ENCODE measurements at places on chromosomes 5 and 9. TPM values are rescaled to one million over a fixed set of nuclear protein-coding genes. Genes with fewer than 3 reads are reported as not detected.

DNA sequence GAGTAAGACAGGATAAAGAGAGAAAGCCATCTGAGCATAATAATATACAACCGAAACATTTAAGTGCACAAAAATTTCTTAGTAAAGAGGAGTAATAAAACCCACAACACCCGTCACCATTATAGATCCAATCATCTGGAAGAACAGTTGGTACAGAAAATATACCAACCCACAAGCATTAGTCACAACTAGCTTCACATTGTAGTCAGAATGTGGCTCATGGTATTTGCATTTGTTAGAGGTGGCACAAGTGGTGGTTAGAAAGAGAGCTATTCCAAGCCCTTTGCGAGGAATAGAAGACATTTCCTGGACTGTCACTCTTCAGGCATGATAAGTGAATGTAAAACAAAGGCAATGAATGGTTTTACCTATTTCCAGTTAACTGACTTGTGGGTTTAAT is 677.5 kb upstream of the ST8SIA4 start:
- DNase-seq: no peak

- no peak for DNase-seq
These were observed 238.7 kb upstream of the TRIM32 start for GRCh38 chr9:116448431-116448830.

Gene SLC46A2
- 0.21 TPM for polyA plus RNA-seq

DNA sequence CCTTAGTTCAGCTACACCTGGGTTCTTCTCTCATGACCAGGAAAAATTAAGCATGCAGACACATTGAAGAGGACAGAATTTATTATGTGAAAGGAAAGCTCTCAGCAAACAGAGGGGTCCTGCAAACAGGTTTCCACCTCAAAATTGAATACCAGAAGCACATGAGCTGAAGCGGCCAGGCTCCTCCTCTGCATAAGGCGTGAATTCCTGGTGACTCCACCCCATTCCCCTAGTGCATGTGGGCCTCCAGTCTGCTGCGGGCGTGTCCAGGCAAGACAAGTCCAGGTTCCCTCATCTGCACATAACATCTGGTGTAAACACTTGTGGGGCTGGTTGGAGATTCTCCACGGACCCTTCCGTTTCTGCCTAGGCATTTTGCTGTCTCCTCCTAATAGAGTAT is 1156.4 kb downstream of the FOXD4L5 start:
- DNase-seq: no peak

DNA sequence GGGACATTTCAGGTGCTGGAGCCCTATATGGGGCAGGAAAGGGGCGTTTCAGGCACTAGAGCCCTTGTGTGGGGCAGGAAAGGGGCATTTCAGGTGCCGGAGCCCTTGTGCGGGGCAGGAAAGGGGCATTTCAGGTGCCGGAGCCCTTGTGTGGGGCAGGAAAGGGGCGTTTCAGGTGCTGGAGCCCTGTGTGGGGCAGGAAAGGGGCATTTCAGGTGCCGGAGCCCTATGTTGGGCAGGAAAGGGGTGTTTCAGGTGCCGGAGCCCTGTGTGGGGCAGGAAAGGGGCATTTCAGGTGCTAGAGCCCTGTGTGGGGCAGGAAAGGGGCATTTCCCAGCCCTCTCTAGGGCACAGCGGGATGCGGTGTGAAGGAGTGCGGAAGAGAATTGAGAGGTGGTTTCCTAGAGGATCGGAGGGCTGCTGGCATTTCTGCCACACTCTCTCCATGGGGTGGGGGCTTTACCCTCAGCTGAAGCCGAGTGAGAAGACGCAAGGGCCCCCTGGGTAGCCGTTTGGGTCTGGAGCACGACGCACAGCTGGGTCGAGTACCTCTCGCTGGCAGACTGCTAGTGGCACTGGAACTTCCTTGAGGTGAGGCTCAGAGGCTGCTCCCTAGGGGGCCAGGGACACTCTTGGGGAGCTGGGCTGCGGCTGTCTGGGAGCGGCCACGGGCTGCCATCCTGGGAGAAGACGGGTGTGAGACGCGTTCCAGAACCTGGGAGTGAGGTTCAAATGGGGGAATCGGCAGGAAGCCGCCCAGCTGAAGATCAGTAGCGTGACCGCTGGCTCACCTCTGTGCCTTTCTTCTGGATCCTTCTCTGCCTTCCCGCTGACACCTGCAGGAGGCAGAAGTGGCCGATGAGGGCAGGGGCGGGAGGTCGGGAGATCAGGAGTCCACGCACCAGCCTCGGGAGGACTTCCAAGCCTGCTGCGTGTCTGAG is 122.6 kb upstream of the IRX4 start:
- no peak for DNase-seq

DNA sequence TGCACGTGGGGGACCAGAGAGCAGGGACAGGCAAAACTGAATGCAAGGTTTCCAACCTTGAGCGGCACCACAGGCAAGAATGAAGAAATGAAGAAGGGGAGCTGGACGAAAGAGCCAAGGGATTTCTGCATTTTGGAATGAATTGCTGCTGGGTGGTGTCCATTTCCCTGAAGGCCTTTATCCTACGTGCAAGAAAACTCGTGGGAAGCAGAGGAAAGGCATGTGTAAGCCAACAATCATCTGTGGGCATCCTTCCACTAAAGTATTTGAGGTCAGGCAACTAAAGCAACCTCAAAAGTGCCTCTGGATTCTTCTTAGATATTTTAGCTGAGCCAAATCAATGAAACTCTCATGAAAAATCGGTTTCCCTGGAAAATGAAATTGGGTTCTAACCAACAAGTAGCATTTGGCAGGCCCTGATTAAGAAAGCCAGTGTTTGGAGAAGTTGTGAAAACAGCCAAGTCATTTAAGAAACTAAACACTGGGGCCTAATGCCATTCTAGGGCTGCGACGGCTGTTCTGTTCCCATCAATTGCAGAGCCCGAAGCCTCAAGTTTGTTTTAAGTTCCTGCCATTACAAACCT is 4.7 kb upstream of the TGFBI start:
- no peak for DNase-seq

Gene BARHL1
- not detected for polyA plus RNA-seq

DNA sequence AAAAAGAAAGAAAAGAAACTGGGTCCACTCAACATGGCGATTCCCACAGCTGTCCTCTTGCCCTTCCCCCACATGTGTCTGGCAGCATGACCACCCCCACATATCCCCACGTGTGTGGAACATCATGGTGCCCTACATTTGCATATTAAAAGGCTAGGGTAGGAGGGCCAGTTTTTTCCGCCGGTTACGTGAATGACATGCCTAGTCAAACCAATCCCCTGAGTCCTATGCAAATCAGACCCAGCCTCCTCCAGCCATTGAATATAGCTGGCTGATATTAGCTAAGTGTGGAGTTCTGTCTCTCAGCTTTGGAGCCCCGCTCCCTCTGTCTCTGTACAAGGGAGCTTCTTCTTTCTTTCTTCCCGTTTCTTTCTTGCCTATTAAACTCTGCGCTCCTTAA is 33.0 kb upstream of the CCDC112 start:
- DNase-seq: no peak

Gene HOMER1
- 26.6 TPM for polyA plus RNA-seq

- no peak for DNase-seq
These were observed 12.9 kb upstream of the AJM1 start for GRCh38 chr9:136829412-136829811.

DNA sequence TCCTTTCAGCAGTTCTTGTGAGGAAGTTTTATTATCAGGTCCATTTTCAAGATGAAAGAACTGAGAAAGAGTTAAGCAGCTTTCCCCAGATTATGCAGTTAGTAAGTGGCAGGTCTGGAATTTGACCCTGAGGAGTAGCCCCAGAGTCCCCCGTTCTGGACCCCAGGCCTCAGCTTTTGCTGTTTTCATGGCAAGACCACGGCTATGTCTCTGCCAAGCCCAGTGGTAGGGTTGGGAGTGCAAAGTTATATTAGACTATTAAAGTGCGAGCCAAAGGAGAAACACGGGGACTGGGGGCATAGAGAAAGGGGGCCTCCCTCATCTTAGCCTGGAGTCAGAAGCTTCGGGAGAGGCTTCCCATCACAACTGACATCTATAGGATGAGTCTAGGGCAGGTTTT is 19.3 kb upstream of the ORM1 start:
- no peak for DNase-seq

Gene SGCD
- polyA plus RNA-seq: 6.0 TPM

DNA sequence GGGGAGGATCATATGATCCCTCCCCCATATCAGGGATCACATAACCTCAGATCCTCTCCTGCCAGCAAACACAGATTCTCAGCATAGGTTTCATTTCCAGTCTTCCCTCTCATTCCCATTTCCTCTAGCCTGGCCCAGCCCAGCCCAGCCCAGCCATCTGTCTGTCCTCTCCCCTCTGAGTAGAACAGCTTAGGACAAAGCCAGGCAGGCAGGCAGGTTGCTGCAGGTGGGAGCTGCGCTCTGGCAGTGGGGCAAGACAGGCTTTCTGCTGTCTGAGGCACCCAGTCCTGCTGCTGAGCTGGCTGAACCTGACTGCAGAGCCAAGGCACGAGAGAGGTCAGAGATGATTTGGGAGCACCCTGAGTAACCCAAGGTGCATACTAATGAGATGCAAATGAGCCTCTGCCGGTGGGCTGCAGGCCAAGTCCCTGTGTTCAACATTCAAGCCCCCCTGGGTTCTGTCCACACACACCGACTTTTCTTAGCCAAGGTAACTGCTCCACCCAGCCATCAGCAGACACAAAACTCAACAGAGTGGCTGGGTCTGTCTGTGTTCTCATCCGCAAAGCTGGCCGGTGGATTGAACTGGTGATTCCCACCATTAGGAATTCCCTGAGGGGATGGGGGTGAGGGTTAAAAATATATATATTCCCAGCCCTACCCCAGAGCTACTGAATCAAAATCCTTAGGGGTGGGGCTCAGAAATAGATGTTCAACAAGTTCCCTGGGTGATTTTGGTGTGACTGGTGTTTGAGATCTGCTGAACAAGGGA is 9.1 kb downstream of the FAT2 start:
- no peak for DNase-seq

DNA sequence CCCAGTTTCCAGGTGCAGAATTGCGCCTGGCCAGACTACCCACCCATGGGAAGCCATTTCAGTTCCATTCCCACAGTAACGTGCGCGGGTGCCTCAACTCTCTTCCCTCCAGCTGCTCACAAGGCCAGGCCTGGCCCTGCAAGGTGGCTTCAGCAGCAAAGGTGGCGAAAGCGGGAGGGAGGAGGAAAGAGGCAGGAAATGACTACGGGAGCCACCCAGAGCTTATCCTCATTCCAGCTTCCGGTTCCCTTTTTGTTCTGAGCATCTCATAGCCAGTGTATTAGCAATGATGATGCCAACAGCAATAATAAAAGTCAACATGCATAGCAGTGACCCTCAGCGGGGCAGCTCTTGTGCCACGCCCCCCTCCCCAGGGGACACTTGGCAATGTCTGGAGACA is 101.5 kb upstream of the BOD1 start:
- DNase-seq: no peak

Gene GABRA1
- polyA plus RNA-seq: not detected

DNA sequence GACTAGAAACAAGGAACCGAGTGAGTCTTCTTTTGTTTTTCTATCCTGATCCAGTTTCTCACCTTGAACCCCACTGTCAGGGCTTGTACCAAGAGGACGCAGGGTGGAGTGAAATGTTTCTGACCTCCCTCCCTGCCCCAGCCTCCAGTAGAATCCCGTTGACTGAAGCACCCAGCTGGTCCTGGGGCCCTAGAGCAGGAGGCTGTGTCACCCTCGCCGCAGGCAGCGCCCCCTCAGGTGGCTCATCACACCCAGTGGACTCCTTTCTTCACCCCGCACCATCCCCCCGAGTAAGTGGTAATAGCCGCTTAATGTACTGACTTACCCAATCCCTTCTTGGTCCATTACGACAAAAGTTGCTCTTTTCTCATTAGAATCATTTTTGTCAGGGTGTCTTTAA is 53.8 kb downstream of the MVB12B start:
- no peak for DNase-seq

DNA sequence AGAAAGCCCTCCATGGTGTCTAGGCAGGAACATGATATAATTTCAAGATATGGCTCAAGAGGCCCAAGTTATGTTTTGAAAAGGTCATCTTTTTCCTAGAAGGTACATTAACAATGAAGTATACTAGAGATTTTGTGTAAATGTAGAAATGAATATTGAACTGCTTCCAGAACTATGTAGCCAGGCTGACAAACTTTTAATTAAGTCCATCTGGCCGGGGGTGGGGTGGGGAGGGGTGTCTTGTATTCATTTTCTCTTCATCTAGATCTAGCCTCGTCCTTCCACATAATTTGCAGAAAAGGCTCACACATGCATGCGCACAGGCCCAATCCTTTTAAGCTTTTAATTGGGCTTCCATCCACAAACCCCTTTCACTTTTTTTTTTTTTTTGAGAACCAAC is 323.3 kb downstream of the ARL15 start:
- no peak for DNase-seq

- no peak for DNase-seq
These were observed 139.8 kb downstream of the MPDZ start for GRCh38 chr9:13139641-13140171.

Gene DBH
- polyA plus RNA-seq: 1.2 TPM

- DNase-seq: no peak
These were observed 1.6 kb downstream of the INSYN2B start for GRCh38 chr5:169978714-169979113.

- DNase-seq: no peak
These were observed 19.5 kb downstream of the ACTL7B start for GRCh38 chr9:108836319-108836718.

Gene FGF1
- 14.6 TPM for polyA plus RNA-seq

- no peak for DNase-seq
These were observed 66.5 kb downstream of the ALDH1A1 start for GRCh38 chr9:72886386-72886785.

DNA sequence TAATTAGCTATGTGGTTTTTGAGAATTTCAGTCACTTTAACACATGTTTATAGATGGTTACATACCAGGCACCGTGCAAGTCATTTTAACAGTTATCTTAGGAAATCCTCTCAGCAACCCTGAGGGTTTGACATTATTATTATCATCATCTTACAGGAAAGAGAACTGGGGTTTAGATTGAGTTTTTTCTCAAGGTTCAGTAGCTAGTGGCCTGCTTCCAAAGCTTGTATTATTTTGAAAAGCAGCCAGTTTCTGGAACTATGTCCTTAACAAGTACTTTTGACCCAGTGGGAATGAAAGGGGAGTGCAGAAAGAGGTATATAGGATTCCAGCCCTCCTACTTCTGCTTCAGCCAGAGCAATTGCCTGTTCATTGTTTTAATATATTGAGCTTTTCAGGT is 157.5 kb downstream of the COMMD10 start:
- no peak for DNase-seq

Gene GABBR2
- polyA plus RNA-seq: 5.6 TPM

- no peak for DNase-seq
These were observed 28.8 kb downstream of the OR2K2 start for GRCh38 chr9:111301195-111301594.

Gene OR1J2
- polyA plus RNA-seq: not detected

DNA sequence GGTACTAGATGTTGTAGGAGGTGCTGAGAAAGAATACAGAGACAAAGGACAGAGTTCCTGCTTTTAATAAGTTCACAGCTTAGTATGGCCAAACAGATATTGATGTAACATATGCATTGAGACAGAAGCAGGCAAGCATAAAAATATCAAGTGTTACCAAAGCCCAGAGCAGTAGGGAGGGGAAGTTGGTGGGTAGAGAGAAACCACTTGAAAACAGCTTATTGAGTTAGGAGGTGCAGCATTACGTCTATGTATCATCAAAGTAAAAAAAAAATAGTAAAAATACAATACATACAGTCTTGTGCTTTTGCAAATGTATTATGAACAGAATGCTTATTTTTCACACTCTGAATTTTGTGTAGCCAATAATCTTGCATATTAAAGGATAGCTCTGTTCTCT is 441.8 kb upstream of the SGCD start:
- no peak for DNase-seq

- DNase-seq: peak; percentile 22
These were observed 1.2 kb downstream of the AK3 start for GRCh38 chr9:4739587-4740387.

- no peak for DNase-seq
These were observed 8.8 kb upstream of the ASB6 start for GRCh38 chr9:129650680-129651235.

- DNase-seq: no peak
These were observed 74.8 kb upstream of the TGFBR1 start for GRCh38 chr9:99030092-99030511.

Data from left renal cortex interstitium (tissue), 4 donors.